ENCODE measurements at places on chromosomes 16 and 17. TPM values are rescaled to one million over a fixed set of nuclear protein-coding genes. Genes with fewer than 3 reads are reported as not detected.

DNA sequence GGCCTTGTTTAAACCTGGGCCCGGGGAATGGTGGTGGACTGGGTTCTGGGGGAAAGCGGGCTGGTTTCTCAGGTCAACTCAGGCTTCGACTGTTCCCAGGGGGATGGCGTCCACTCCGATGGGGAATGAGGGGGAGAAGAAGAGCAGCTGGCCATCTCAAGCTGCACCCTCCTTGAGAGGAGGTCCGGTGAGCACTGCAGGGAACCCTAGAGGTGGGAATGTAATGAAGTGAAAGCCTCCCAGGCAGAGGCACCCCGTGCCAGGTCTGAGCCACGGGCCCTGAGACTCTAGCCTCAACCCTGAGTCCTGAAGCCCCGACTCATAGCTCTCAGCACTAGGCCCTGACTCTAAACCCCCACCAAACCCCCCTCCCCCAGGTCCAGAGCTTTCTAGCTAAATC, 1.2 kb upstream of the CDIPT start:
- DNase-seq, result no peak

- no peak for DNase-seq
These were observed 256.6 kb downstream of the CPPED1 start for GRCh38 chr16:12546918-12547607.

DNA sequence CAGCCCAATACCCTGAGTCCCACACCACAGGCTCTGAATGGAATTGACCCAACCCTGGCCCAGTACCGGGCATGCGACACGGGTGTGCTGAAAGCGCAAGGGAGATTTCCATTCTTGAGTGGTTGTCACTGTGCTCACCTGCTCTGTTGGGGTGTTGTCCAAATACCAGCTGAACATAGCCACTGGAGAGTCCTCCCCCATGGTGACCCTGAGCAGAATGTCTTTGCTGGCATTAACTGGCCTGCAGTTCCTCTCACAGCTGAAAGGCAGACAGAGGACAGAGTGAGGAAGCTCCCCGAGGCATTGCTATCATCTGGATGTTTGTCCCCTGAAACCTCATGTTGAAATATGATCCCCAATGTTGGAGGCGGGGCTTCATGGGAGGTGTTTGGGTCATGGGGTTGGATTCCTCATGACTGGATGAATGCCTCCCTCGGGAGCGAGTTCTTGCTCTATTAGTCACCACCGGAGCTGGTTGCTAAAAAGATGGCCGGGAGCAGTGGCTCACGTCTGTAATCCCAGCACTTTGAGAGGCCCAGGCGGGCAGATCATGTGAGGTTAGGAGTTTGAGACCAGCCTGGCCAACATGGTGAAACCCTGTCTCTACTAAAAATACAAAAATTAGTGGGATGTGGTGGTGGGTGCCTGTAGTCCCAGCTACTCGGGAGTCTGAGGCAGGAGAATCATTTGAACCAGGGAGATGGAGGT, 57.3 kb upstream of the BCO1 start:
- DNase-seq, result no peak

- DNase-seq, result peak; percentile 45
These were observed 135.8 kb downstream of the WWOX start for GRCh38 chr16:78235168-78235800.

DNA sequence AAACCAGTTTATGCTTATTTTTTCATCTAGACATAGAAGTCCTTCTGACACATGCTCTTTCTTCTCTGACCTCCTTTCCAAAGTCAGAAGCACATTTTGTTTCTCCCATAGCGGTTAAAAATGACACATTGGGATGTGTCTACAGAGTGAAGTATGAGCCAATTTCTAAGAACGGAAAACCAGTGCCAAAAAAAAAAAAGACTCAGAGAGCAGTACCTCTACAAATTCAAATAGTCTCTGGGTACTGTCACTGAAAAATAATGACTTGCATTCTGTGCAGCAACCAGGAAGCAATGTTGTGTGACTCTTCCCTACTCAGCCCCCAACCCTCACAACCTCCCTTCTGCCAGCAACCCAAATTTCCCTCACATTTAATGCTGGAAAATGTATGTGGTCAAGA, 145.5 kb upstream of the PMFBP1 start:
- no peak for DNase-seq

- no peak for DNase-seq
These were observed 80.0 kb downstream of the IRX5 start for GRCh38 chr16:55010492-55011160.

GRCh38 chr17:72579990-72580320, 459.1 kb downstream of the SOX9 start:
- DNase-seq, result no peak

- DNase-seq, result no peak
These were observed 43.8 kb downstream of the PSME3IP1 start for GRCh38 chr16:57141822-57142631.

Gene C16orf96
- total RNA-seq, result 0.13 TPM

Gene KRTAP3-1
- total RNA-seq, result not detected

Gene PPY
- total RNA-seq, result not detected

Gene SBK1
- total RNA-seq, result 0.58 TPM

Gene GP1BA
- total RNA-seq, result not detected

Gene CDH1
- total RNA-seq, result 8.2 TPM
